ENCODE measurements at places on chromosomes 11 and 22.

GRCh38 chr11:23124996-23125395, 264.7 kb upstream of the CCDC179 start:
- no peak for DNase-seq

- no peak for DNase-seq
Observed at GRCh38 chr11:75771646-75772410, 3.2 kb downstream of the DGAT2 start.

- no peak for DNase-seq
Observed at GRCh38 chr11:120969993-120970392, 53.9 kb upstream of the TBCEL start.

DNA sequence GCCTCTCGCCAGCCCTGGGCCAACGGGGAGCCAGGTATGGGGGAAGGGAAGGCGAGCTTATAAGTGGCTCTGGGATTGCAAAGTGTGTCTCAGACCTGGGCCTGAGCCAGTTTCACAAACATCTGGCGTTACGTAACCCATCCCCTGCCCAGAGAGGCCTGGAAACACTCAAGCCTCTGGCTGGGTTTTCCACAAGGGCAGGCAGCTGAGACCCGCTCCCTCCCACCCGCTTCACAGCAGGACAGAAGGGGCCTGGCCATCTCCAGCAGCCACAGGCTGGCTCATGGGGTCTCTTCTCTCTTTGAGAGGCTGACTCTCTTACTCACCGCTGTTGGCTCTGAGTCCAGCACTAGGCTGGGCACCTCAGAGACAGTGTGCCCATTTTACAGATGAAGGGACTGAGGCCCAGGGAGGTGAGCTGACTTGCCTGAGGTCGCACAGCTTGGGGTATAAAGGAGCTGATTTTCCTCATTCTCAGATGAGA, 44.5 kb downstream of the TRIOBP start:
- DNase-seq: no peak

GRCh38 chr11:17169876-17170275, 37.9 kb downstream of the PIK3C2A start:
- no peak for DNase-seq

DNA sequence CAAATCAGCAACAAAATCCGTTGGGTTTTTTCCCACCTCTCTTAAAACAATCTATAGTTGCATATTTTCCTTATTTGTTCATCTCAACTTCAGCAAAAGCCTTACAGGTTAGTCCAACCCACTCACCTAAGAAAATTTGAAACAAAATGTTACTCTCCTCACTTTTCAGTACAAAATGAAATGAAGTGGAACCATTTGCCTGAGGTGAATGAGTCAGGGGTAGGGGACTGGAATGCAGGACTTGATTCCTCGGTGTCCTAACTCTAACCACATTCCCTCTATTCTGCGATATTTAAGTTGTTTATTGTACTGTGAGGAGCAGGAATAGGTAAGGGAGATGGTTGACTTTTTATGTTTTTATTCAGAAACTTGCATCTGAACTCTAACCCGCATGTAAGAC, 16.4 kb downstream of the ATP5MG start:
- no peak for DNase-seq

DNA sequence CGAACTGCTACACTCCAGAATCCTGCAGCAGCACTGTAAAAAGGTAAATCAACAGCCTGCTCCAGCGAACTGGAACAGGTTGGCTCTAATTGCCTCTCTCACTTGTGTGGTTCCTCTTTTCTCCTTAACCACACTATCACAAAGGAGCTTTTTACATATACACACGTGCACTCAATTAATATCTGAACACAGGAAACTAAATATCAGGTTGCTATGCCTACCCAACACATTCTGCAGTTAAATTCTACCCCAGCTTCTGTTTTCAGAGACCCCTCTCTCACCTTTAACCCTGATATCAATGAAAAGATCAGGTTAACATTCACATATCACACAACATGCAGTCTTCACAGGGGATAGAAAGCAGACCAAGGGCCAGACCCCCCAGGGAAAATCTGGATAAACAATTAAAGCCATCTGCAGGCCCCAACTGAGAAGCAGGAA, 11.0 kb downstream of the RBFOX2 start:
- no peak for DNase-seq

- DNase-seq: no peak
Observed at GRCh38 chr11:48081151-48082010, 101.0 kb downstream of the PTPRJ start.

GRCh38 chr22:50467773-50468440, 6.9 kb downstream of the SBF1 start:
- no peak for DNase-seq

DNA sequence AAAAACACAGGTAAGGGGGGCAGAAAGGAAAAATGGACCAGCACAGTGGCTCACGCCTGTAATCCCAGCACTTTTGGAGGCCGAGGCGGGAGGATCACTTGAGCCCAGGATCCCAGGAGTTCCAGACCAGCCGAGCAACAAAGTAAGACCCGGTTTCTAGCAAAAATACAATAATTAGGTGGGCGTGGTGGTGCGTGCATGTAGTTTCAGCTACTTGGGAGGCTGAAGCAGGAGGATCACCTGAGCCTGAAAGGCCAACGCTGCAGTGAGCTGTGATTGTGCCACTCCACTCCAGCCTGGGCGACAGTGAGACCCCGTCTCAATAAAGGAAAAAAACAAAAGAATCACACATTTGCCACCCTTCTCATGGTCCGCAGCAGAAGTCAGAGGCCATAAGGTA, 519.4 kb downstream of the BRD1 start:
- no peak for DNase-seq

- no peak for DNase-seq
Observed at GRCh38 chr11:27420722-27421572, 51.6 kb downstream of the LGR4 start.

- no peak for DNase-seq
Observed at GRCh38 chr11:131867457-131868257, 497.2 kb downstream of the NTM start.

DNA sequence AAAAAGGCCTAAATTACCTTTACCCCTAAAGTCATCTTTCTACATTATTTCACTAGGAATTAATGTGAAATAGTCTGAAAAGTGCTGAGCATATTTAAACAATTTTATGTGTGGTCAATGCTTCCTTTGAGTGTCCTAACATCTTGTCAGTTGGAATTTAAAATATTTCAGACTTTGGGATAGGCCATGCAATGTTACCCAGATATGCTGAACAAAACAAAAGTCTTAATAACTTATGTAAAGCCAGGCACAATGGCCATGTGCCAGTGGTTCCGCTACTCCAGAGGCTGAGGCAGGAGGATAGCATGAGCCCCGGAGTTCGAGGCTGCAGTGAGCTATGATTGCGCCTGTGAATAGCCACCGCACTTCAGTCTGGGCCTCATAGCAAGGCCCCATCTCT, 137.4 kb downstream of the CADM1 start:
- DNase-seq: no peak

DNA sequence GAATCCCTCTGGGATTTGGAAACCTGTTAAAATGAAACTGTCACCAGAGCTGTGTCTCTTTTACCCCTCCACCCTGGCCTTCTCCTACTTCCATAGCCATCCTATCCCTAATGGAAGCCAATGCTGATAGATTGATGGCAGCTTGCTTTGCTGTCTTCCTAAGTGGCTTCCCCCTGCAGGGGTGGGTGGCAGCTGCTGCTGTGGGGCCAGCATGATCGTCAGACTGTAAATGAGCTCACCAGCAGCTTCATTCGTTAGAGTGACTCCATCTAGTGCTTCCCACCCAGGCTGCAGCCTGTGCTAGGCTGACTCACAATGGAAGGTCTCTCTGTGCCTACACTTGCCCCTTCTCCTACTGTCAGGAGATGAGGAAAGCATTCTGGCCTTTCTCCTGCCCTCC, 311.0 kb downstream of the BUD13 start:
- no peak for DNase-seq

DNA sequence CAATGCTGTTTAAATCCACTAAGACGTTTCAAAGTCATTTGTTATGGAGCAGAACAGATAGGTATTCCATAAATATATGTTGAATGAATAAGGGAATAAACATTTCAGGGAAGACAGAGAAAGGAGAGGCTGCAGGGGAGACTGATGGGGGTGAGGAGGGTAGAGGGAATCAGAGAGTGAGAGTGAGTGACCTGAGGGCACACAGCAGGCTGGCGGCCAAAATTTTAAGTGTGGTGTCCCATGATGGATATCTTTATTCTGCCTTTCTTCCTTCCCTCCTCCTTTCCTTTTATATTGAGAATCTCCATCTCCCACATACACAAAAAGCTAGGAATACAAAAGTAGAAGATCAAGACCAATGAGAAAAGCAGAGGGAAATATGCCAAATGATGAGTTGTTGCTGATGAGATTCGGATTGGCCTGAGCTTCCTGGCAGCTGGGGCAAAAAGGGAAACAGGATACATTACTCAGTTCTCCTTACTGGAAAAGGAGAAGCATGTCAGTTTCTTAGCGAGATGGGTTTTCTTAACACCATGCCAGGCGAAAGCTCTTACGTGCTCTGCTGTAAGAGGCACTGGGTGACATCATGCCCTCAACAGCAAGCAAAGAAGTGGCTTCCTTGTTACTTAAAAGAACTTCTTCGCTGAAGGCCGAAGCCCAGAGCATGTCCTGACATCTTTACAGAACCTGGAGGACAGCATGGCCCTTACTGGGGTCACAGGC, 11.2 kb upstream of the CYTH4 start:
- no peak for DNase-seq

- DNase-seq: no peak
Observed at GRCh38 chr11:14611939-14612338, 31.7 kb upstream of the PDE3B start.

DNA sequence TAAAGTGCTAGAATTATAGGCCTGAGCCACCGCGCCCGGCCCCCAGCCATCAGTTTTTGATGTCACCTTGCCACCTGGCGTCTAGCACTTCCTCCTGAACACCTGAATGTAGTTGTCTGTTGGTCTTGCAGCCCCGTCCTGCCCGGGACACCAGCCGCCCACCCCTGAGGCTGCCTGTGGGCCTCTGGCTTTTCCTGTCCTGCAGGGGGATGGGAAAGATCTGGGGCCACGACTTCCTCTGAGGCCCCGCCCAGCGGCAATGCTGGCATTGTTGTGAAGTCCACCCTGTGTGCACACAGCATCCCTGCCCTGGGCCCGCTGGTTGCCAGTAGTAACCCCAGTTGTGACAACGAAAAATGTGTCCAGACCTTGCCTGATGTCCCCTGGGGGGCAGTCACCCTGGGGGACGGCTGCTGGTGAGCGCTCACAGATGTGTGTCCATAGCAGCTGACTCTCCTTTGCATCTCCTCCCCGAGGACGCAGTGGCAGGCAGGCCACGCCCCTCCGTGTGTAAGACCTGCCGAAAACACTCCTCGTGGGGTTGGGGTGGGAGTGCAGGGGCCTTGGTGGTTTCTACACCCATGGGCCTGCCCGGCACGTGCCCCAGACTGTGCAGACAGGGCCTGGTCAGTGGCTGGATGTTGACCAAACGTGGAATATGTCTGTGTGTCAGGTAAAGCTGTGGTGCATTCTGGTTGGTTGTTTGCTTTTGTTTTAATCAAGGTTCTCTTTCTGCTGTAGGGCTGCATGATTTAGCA, 6.8 kb downstream of the SELENOO start:
- DNase-seq: no peak

DNA sequence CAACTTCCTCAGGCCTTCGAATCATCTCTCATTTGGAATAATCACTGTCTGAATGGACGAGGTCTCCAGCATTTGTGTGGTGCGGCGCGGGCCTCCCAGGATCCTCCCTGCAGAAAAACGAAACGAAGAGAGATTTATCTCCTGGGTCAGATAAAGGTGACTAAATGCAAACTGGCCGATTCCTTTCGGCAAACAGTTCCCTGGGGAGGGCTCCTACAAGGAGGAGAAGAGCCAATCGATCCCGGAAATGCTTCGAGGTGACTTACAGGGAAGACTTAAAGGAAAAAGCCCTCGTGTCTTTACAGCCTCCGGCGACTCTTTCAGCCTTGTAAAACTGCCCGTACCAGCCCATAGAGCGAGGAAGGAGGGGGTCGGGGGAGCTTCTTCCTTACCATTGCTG, 126.5 kb downstream of the MIAT start:
- DNase-seq: no peak

DNA sequence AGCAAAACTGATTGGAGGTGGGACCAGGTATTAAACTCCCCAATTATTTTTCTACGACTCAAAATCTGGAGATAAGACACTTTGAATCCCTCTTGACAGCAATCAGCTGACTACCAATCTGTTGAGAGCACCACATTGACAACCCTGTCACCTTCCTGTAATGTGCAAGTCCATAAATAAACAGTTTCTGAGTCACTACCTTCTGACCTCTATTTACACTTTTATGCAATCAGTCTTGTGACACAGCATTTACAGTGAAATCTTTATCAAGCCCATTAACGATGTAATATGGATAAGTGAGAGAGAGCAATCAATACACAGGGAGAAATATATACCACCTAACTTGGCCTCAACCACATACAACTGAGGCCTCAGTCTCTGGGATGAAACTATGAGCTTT, 283.7 kb upstream of the ANO5 start:
- DNase-seq: no peak

GRCh38 chr11:33463059-33463458, 205.9 kb downstream of the HIPK3 start:
- no peak for DNase-seq

- no peak for DNase-seq
Observed at GRCh38 chr11:65212226-65212801, 30.6 kb downstream of the CAPN1 start.
